Cerebellar nuclear complex (tissue), 1 donor: ENCODE measurements at places on chromosomes 4 and X.

- no peak for DNase-seq
Measured at GRCh38 chrX:132957211-132958090, 978 bp downstream of the HS6ST2 start.

GRCh38 chr4:78691334-78691754 lies 84.8 kb upstream of the BMP2K start:
- DNase-seq = no peak

DNA sequence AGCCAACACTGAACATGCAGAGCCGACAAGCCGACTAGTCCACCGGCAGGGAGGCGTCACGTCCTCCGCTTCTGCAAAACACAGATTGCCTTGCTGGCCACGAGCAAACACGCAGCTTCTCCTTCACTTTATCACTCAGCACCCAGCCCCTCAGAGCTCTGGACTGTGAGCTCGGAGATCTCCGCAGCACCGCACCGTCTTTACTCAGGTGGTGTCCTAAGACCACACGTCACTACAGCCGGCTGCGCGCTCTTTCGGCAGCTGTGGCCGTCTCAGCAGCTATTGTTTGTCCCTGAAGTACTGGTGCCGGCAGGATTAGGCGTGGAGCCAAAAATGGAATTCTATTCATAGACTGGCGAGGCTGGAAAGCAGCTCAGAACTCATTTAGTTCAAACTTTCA lies 72.0 kb downstream of the FAT1 start:
- no peak for DNase-seq

DNA sequence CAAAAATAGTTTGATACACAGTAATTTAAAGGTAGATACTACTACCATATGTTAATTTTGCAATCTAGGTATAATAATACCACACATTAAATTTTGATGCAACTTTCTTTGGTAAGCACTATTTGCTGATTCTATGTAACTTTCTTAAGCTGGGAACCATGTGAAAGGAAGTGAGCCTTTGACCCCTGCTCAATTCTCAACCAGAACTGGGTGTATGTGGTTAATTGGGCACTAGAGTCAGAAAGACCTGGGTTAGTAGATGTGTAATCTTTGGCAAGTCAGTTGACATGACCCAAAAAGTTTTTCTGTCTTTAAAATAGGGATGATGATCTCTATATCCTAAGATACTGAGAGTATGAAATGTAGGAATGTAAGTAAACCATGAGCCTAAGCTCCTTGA lies 22.4 kb downstream of the TLR2 start:
- no peak for DNase-seq

GRCh38 chr4:183399616-183400015 lies 44.8 kb upstream of the CDKN2AIP start:
- DNase-seq = no peak

DNA sequence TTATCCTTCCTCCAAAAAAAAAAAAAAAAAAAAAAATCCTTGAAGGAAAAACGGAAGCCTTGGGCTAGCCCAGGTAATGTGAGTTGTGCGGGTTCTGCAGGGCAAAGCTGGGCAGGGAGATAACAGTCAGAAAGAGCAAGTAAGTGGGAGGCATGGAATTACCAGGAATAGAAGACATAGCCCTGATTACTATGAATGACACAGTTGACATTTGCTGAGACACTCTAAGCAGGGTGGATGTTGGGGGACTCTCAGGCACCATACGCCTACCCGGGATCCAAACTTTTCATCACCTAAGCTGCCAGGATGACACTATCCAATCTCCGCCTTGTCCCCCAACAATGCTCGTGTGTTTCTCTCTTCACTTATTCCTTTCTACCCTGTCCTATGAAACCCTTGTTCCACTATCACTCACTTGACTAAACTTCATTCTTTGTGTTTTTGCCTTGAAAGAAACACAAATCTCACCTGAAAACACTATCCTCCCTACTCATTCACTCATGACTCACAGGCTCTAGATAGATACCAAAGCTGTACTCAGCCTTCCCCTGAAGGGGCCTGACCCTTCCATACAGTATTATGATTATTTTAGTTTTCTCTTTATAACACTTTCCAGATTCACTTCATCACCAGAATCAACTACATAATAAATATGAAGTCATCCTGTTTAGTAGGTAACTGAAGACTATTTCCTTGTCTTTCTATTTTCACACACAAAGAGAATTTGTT lies 158.4 kb downstream of the INPP4B start:
- DNase-seq = no peak

DNA sequence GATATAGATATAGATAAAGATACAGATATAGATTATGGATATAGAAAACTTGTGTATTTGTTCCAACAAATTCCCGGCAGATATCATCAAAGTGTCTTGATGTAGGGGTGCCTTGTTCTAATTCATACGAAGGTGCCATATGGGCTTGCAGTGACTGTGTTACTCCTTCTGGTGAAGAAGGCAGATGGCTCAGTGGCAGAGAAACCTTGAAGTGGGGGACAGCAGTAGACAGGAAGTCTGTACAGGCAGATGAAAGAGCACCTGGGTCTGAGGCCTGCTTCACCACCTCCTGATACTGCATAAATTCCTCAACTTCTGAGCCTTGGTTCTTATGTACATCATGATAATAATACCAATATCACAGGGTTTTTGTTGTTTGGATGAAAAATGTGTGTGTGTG lies 179.5 kb upstream of the GATB start:
- DNase-seq = no peak

GRCh38 chr4:112517067-112517634 lies 1.2 kb upstream of the NEUROG2 start:
- DNase-seq = no peak

DNA sequence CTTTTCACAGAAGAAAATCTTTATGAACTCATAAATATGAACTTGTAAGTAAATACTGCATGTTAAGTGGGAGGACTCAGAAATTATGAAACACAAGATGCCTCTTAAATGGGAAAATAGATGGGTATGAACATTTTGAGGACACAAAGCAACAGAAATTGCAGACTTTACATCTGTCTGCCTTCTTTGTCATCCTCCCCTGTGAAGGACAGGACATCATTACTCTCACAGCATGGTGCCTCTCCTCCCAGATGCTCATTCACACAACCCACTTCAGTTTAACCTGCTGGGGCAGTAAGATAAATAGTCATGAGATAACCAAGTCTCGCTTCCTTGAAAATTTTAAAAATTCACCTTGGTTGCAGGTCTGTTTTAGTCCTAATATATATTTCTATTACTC lies 144.5 kb downstream of the APBB2 start:
- DNase-seq = no peak

DNA sequence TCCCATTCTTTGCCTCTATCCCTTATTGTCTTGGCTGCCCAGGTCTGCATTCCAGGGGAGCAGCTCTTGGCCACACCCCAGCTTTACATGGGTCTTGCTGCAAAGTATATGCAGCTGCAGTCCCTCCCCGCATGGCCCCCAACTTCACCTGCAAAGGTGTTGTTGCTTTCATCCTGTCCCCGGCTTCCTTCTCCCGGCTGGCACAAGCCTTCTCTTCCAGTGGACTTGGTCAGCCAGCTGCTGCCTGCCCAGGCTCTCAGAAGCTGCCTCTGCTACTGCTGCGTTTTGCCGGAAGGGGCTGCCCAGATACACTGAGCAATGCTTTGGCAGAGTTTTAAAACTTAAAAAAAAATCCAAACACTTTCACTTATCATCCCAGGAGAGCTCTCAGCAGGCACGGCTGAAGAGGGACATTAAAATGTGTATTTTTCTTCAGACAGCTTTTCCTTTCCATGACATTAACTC lies 121.2 kb upstream of the PDLIM3 start:
- no peak for DNase-seq

DNA sequence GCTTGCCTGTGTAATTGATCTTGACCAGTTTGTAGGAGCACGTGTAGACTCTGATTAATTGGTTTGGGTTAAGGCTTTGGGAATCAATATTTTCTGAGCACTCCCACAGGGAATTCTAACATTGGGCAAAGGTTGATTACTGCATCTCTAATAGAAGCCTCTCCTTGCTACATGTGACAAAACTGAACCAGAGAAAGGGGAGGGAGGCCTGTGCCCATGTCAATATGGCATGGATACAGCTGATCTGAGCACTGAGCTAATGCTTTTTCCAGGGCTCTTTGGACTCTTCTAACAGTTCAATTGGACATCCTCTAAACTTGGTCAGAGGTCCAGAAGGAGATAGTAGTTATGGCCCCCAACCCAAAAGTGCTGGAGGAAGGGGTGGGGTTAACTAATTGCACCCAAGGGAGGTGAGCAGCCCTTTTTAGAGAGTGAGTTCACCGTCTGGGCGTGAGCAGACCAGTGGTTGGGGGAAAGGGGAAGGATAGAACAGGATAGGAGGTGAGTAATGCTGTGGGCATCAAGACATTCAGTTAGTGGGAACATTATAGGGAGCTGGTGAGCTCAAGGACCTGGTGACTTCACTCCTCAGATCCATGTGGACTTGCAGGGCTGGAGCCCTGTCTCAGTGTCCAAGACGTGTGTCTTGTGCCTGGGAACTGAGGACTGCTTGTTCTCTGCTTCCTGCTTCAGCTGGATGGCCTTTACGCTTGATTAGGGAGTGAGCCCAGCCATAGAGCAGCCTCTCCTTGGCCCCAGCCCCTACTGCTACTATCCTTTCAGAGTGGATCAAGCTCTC lies 22.8 kb downstream of the MSN start:
- DNase-seq = no peak

DNA sequence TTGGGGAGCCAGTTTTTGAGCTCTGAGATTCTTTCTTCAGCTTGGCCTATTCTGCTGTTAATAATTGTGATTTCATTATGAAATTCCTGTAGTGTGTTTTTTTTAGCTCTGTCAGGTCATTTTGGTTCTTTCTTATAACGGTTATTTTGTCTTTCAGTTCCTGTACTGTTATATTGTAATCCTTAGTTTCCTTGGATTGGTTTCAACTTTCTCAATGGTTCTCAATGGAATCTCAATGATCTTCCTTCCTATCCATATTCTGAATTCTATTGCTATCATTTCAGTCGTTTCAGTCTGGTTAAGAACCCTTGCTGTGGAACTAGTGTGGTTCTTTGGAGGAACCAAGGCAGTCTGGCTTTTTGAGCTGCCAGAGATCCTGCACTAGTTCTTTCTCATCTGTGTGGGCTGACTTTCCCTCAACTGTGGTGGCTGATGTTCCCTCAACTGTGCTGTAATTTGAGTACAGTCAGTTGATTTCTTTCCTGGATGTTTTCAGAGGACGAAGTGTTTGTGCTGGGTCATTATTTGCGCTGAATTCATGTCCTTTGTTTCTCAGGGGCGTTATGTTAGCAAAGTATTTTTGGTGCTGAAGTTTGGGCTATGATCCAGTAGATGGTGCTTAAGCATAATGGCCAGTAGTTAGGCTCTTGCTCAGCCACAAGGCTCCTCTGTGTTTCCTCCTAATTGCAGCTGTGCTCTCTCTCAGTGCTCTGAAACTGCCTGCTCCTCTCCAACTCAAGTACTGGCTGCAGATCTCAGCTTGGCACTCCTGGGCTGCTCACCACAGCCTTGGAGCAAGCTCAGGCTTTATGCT lies 27.5 kb downstream of the ENPEP start:
- DNase-seq = no peak

DNA sequence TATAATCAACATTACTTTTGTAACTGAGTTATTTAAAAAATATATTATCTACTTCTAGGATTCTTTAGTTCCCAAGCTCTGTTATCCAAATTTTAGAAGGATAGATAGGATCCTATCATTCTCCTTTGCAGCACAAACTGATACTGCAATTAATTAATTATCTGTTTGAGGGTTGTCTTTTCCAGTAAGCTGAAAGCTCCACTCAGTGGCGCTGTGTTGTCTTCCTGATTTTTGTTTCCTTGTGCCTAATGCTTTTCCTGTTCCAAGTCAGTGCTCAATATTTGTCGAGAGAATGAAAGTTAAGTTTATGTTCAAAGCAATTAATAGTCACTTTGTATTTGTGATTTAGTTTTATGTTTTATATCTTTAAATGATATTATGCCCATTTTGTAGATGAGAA lies 107.4 kb upstream of the ANK2 start:
- DNase-seq = no peak

GRCh38 chrX:20248592-20249192 lies 18.0 kb downstream of the RPS6KA3 start:
- no peak for DNase-seq

DNA sequence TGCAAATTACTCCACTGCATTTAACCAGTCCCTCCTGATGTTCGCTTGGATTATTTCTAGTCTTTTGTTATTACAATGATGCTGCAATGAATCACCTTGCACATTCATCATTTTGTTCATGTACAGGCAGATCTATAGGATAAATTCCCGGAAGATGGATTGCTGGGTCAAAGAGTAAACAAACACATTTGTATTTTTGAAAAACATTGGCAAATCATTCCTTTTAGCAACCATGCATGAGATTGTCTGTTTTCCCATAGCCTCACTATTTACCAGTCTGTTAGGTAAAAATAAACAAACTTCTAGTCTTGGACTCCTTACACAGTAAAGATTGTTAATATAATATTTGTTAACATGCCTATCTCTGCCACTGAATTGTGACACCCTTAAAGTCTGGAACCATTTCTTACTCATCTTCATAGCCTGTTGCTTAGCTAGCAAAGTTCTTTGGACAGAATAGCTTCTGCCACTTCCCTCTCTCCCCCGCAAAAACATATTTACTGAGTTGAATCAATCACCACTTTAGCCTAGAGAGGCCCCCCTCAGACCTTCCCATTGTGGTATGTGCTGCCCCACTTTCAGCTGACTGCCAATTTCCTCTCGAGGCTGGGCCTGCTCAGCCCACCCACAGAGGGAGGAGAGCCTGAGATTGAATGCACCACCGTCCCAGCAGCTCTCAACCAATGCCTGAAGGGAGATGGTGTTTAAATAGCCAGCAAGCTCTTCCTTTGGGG lies 108.4 kb upstream of the ATXN3L start:
- no peak for DNase-seq

DNA sequence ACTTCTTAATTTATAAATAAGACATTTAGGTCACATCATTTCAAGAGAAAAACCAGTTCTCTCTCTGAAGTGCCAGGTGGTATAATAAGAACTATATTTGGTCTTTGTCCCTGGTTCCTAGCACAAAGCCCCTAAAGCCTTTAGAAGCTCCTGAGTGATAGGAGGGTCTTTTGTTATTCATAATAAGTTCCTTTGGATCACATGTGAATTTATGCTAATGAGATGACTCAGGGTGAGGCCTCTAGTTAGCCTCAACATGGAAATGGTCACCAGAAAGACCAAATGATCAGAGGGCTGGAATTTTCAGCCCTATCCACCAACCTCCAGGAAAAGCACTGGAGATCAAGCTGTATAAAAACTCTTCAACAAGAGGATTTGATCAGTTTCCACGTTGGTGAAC lies 68.1 kb upstream of the BLTP1 start:
- DNase-seq = no peak

- no peak for DNase-seq
Measured at GRCh38 chrX:38036466-38036865, 30.1 kb downstream of the SYTL5 start.

DNA sequence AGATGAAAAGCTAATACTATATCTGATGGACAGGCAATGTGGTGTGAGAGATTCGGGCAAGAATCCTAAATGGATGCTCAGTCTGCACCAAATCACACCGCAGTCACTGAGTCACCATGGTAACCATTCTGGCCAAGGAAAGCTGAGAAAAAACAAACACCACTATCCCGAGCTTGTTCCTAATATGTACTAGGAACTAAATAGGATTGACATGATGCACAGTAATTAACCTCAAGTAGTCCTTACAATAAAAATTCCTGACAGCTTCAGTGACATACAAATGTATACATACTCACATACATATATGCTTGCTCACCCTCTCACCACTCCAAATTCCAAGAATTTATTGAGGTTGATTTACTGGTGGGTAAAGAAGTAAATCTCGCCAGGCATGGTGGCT lies 1.1 kb upstream of the RAB40A start:
- DNase-seq = no peak

GRCh38 chrX:105723966-105724735 lies 98.2 kb upstream of the NRK start:
- DNase-seq = no peak
